ENCODE measurements at places on chromosomes 2 and 18. TPM values are rescaled to one million over a fixed set of nuclear protein-coding genes. Genes with fewer than 3 reads are reported as not detected.

The KLHL14 gene
- total RNA-seq: not detected

The CCDC148 gene
- total RNA-seq: 9.1 TPM

The CPS1 gene
- total RNA-seq: 35.7 TPM

The GALNT3 gene
- 3.1 TPM for total RNA-seq

The FAM124B gene
- total RNA-seq: 1.2 TPM

The MEP1B gene
- total RNA-seq: not detected

The ANKRD23 gene
- total RNA-seq: 6.0 TPM

The CPLX4 gene
- not detected for total RNA-seq

The MAL gene
- not detected for total RNA-seq

The IL1RL1 gene
- 4.9 TPM for total RNA-seq

The ESPNL gene
- 2.4 TPM for total RNA-seq

The ST8SIA3 gene
- total RNA-seq: 0.08 TPM

The TGFA gene
- total RNA-seq: not detected

The GKN1 gene
- not detected for total RNA-seq

The SERPINB11 gene
- total RNA-seq: not detected

The PFN4 gene
- total RNA-seq: 1.7 TPM

The KIAA2012 gene
- total RNA-seq: not detected

The PJVK gene
- total RNA-seq: 1.6 TPM

The HTR2B gene
- 33.0 TPM for total RNA-seq

The TTC27 gene
- total RNA-seq: 30.0 TPM

The SERPINB13 gene
- not detected for total RNA-seq

The MAP2 gene
- 2.1 TPM for total RNA-seq

The MITD1 gene
- total RNA-seq: 30.1 TPM

The FAM161A gene
- total RNA-seq: 8.1 TPM

The PLCD4 gene
- 1.2 TPM for total RNA-seq

The ITPRID2 gene
- 101 TPM for total RNA-seq

The PSD4 gene
- 0.82 TPM for total RNA-seq

The PSME4 gene
- 43.9 TPM for total RNA-seq

The TUBA3E gene
- not detected for total RNA-seq

The CCDC121 gene
- total RNA-seq: 7.0 TPM

The POTEJ gene
- total RNA-seq: not detected

The G6PC2 gene
- total RNA-seq: not detected

The RPIA gene
- 24.1 TPM for total RNA-seq

The ANKRD30BL gene
- total RNA-seq: 0.16 TPM

The ERICH2 gene
- not detected for total RNA-seq

The FIGN gene
- 4.1 TPM for total RNA-seq

The DLX2 gene
- total RNA-seq: 0.72 TPM

The LOXHD1 gene
- total RNA-seq: not detected

The MSTN gene
- total RNA-seq: 0.08 TPM

The STON1 gene
- total RNA-seq: 24.6 TPM

The APCDD1 gene
- total RNA-seq: 0.09 TPM

The SP100 gene
- 151 TPM for total RNA-seq

The CTNNA2 gene
- total RNA-seq: 0.36 TPM

The ALPP gene
- not detected for total RNA-seq

The NETO1 gene
- not detected for total RNA-seq

The UGT1A8 gene
- 0.09 TPM for total RNA-seq

The MC2R gene
- not detected for total RNA-seq

The ASXL3 gene
- not detected for total RNA-seq

The RGPD8 gene
- 16.4 TPM for total RNA-seq

The LBX2 gene
- 3.0 TPM for total RNA-seq

The CD8B2 gene
- not detected for total RNA-seq

The TMEFF2 gene
- 4.7 TPM for total RNA-seq

The CXXC1 gene
- total RNA-seq: 68.4 TPM

Measured in fibroblast of the aortic adventitia (primary cell).